Heart right ventricle (tissue), 16 donors: ENCODE measurements at places on chromosomes 2 and 18. TPM values are rescaled to one million over a fixed set of nuclear protein-coding genes. Genes with fewer than 3 reads are reported as not detected.

Gene SLC5A7
- 0.12 TPM for total RNA-seq

Gene CDH19
- total RNA-seq, result 14.4 TPM

Gene DPP4
- 1.7 TPM for total RNA-seq

Gene NDUFAF7
- total RNA-seq, result 25.8 TPM

Gene GALR1
- not detected for total RNA-seq

Gene SLC11A1
- 1.1 TPM for total RNA-seq

Gene VSNL1
- 10.1 TPM for total RNA-seq

Gene SDC1
- total RNA-seq, result 0.31 TPM
